CD4-positive, alpha-beta T cell treated with Interleukin-1 beta for 1 hour (primary cell): ENCODE measurements at places on chromosomes 2 and 18.
A peak's percentile ranks its signal among the peaks of the same experiment; 100 is the strongest.

DNA sequence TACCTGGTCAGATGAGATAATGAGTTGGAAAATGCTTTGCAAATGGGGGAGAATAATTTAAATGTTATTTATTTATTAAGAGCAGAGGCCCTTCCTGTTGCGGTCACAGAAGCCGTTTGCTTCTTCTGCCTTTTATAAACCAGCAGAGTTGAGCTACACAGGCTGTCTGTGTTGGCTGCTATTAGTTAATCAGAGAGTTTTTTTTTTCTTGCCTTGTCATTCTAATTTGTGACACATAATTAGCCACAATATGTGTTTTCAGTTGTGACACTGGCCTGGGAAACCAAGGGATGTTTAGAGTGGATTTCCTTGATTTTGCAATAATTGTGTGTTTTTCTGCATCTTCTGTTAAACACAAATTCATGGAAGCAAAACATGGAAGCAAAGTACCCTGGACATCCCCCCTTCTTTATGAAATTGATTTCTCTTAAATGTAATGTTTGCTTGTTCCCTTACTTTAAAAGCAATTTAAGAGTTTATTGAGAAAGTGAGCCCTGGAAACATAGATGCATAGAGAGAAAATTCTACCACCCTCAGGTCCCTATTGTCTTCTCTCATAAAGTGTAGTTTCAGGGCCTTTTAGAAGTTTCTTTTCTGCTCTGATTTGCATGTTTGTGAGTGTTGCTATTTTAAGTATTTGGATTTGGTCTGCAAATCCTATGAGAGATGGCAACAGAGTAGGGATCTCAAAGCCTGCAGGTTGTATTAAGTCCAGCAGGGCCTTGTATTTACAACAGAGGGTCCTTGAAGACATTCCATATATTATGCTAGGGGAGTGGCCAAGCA lies 22.8 kb upstream of the IL37 start:
- DNase-seq, result peak; percentile 27

DNA sequence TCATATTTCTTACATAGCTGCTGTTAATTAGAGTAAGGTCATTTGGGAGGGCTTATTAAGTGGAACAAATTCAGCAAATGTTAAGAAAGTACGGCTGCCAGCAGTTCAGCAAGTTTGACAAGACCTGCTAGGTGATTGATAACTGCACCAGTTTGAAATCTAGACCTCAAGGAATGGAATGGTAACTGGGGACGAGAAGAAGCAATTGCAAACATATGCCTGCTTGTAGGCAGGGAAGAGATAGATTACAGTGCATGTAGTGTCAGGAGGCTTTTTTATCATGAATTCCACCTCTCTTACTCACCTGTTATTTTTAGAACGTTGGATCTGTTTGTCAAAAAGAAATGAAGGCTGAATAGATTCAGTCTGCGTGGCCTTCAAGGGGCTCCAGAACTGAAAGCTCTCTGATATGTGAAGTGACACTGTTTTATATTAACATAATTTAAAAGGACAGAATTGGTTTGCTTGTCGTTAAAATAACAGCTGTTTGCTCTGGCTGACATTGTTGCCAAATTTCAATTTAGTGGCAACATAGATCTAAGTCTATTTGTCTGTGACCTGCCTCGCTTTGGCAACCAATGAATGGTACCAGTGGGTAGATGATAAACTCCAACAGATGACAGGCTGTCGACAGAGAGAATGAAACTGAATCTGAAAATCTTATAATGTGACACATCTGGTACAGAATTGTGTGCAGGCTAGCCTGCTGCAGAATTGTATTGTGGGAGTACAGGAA lies 199.3 kb downstream of the ZNF407 start:
- no peak for DNase-seq

DNA sequence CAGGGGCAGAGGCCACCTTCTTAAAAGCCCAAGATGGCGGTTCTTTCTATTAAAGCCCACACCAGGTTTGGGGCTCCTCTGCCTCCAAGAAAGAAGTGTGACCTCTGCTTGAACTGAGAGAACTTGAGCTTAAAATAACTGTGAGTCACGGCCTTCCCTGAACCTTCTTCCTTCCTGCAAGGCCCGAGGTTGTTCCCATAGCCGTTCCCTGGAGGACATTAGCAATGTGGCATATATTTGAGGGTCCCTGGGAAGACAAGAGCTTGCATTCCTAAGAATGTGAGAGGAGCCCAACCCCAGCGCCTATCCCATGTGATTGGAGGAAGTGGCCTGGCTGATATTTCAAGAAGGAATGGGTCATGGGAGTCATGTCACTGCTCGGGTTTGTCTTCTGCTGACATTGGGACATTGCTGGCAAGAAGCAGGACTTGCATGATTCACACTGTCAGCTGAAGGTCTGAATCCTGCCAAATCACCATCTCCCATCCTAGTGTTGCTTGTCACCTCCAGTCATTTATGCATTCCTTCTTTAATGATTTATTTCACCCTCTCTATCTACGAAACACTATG lies 168.1 kb downstream of the TRIB2 start:
- DNase-seq, result no peak

- DNase-seq, result no peak
Observed at GRCh38 chr18:10926621-10927161, 222.7 kb downstream of the PIEZO2 start.
